CD4-positive, alpha-beta T cell treated with Interferon gamma for 1 hour (primary cell): ENCODE measurements at places on chromosomes 11 and 22.

- DNase-seq, result no peak
Observed at GRCh38 chr22:31288496-31289240, 3.6 kb downstream of the PIK3IP1 start.

DNA sequence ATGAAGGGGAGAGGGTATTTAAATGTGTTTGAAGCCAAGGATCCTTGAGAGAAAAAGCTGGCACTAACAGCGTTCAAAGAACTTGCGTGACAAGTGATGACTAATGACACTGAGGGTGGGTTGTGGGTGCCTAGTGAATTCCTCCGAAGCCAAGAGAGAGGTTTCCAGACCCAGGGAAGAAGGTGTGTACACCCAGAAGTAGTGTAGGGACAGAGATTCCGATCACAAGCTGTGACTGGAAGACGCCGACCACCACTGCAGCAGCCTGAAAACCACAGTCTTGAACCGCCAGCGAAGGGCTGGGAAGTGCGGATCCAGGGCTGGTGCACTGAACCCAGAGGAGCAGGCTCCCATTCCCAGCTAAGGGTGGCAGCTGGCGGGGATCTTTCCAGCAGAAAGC, 9.5 kb downstream of the PPARA start:
- no peak for DNase-seq

DNA sequence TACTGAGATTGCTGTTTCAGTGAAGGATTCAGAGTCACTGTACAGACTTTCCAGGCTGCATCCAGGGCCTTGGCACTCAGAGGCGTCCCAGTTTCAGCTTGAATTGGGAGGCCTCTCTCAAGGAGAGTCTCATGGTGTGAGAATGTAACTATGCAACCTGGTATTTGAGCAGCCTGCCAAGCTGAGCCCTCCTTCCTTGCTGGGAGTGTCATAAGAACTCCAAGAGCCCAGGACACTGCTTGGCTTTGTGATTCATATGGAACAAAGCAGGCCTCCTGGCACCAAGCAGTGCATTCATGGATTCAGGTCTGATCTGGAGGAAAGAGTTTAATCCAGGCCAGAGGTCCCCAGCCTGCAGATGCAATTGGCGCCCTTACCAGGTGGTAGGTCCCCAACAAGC, 171.7 kb downstream of the DBX1 start:
- DNase-seq, result no peak

DNA sequence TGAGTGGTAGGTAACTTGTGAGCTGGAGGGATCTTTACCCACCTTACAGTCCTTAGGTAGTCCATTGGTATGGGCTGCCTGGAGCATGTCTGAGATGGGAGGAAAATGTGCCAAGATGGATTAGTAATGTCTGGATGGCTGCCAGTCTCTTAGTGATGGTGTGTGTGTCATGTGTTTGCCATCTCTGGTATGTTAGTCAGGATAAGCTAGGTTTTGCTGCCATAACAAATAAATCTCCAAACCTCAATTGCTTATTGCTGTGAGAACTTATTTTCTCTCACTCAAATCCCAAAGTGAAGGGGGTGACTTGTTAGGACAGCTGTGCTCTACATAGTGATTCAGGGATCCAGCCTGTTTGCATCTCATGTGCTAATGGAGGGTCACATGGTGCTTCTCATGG, 40.9 kb upstream of the MYEOV start:
- DNase-seq, result no peak

GRCh38 chr11:66002648-66003225, 434 bp downstream of the BANF1 start:
- no peak for DNase-seq

DNA sequence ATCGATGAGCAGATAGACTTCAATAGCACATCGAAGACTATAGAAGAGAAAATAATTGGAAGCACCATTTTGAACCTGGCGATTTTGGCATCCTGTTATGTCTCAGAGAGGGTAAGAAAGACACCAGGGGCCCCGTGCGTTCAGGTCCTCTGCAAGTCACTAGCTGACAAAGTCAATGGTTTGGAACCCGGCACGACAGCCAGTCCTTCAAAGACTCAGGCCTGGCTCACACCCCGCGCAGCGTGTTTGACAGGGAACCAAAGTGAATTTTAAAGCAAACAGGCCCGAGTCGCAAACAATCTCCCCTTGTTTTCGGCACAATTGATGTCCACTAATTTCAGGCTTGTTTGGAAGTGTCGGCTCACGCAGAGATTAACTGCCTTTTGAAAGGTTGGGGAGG, 716.6 kb downstream of the BRD1 start:
- DNase-seq, result no peak

DNA sequence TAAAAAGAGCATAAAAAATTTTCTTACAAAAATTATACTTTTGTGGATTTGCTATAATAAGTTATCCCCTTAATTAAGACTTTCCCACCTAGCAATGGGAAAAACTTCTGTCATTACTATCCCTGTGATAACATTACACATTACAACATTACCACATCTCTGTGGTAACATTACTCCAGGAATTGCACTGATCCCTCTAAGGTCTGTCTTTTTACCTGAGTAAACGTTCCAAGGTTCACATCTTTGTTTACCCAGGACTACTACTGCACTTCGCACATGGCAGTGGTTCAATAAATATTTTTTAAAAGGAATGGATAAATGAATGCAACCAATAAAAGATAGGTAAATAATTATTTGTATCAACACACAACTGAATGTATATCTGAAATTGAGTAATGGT, 92.4 kb upstream of the NOX4 start:
- DNase-seq, result no peak

- DNase-seq, result no peak
Observed at GRCh38 chr11:121890377-121890776, 225.6 kb downstream of the BLID start.

DNA sequence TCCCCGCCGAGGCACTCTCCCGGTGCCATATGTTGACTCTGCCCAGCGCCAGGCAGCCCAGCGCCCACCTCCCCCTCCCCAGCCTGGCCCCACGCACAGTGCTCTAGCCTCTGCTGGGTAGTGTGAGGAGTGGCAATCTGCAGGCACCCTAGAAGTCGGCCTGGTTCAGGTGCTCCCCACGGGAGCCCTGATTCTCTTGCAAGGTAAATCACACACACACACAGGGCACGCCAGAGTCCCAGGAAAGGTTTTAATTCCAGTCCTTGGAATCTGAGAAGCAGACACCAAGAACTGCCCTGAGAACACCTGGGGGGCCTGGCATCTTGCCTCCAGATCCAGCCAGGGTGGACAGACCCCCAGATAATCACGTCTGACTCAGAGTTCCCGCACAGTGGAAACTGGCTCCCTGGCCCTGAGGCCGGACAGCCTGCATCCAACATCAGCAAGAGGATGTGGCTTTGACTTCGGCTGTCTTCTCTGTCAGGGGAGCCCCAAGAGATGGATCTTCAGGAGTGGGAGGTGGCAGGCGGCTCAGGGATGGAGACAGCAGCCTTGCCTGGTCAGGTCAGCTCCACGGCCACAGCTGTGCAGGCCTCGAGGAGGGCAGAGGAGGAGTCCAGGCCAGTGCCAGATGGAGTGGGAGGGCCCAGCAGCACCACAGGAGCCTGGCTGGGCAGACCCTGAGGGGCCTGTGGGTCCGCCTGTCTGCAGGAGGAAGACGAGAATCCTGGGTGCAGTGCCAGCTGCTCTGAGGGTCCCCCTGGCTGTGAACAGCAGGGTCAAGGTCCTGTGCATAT, 1.1 kb upstream of the RIN1 start:
- no peak for DNase-seq

- peak; percentile 55 for DNase-seq
Observed at GRCh38 chr11:96257972-96258934, 84.7 kb downstream of the MAML2 start.

GRCh38 chr11:114479331-114479730, 40.1 kb downstream of the REXO2 start:
- no peak for DNase-seq

GRCh38 chr22:29308791-29309262, 2.4 kb downstream of the GAS2L1 start:
- no peak for DNase-seq
